ENCODE measurements at places on chromosomes 4 and X.

- peak; percentile 5 for DNase-seq
Measured at GRCh38 chrX:66914080-66914479, 275.2 kb upstream of the EDA2R start.

GRCh38 chr4:181140037-181140603, 1103.1 kb upstream of the TENM3 start:
- DNase-seq = no peak

- no peak for DNase-seq
Measured at GRCh38 chr4:141301216-141301615, 80.5 kb downstream of the ZNF330 start.

DNA sequence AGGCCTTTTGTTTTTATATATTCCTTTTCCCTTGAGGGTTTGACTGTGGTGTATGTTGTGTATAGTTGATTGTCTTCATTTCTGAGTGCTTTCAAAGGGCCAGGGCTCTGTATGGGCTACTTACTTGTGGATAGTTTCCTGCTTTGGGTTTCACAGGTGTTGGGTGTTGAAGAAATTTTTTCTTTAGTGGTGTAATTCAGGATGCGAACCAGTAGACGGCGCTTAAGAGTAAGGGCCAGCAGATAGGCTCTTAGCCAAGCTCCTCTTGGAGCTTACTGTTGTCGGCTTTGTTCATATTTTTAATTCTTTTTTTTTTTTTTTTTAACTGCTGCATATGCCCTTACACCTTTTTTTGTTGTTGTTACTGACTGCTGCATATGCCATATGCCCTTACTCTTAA, 276.3 kb upstream of the GALNT7 start:
- no peak for DNase-seq

DNA sequence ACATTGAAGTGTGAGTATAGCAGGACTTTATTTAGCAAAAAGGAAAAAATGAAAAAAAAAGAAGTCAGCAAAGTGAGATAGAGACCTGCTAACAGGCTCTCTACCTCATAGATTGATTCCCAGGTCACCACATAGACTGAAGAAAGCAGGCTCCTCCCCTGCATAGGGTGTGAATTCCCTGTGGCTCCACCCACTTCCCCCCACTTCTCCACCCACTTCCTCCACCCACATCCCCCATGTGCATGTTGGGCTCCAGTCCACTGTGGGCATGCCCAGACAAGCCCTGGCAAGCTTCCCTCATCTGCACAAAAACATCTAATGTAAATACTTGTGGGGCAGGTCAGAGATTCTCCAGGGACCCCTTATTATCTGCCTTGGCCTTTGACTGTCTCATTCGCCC, 97.8 kb downstream of the TMEM47 start:
- no peak for DNase-seq

GRCh38 chr4:40969501-40969900, 219.7 kb downstream of the NSUN7 start:
- no peak for DNase-seq

DNA sequence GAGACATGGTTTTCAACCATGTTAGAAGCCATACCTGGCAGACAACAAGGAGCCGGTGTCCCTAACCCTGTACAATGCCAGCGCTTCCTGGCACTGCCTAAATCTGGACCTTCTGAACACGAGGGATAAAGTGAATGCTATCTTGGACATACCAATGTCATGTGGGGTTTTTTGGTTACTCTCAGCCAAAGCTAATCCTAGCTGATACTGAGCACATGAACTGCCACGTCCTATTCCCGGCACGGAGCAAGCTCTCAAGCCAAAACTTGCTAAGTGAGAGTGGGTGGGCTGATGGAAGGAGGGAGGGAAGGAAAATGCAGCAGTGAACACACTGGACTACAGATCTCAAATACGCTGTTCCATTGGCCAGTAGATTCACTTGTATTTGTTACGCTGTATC, 226.1 kb downstream of the BCOR start:
- no peak for DNase-seq
